ENCODE measurements at places on chromosomes 4 and X.

DNA sequence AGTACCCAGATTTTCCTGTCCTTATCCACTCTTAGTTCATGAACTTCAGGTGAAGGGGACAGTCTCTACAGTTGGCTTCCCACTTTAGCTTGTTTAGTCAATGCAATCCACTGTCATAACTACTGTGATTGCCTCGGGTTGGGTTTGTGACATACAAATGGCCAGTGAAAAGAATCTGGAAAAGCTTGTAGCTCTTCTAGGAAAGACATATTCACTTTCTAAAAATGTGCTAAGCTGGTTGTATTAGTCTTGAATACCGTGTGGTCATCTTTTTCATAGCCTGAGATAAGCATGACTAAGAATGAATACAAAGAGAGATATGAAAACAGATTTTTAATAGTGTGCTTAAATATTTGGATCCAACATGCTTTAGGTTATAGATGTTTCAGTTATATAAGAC, 1443.5 kb upstream of the IGFBP7 start:
- no peak for DNase-seq

- no peak for DNase-seq
These were observed 9.1 kb downstream of the WFS1 start for GRCh38 chr4:6278801-6279197.

DNA sequence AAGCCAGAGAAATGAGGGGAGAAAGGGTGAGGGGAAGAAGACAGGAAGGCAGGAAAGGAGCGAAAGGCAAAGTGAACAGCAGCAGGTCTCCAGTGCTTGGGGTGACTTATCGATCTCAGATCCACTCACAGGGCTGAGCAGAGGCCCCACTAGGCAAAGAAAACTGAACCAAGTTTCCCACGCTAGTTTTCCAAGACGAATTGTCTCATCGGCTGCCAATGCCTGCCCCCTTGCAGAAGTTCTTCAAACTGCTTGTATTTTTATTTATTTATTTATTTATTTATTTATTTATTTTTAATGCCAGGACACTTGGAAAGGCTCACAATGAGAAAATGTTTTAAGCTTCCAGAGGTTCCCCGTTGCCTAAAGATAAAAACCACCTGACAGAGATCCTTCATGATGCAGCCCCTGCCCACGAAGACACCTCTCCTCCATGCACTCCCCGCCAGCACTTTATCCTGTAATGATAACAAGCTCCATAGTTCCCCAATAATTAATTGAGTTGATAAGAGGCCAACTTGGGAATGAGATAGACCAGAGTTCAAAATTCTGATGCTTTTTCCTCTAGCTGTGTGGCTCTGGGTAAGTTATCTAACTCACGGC, 43.2 kb downstream of the QDPR start:
- peak; percentile 51 for DNase-seq

- DNase-seq = no peak
These were observed 144.6 kb upstream of the GPC4 start for GRCh38 chrX:133559909-133560308.

- peak; percentile 18 for DNase-seq
These were observed 161.7 kb upstream of the CXCL13 start for GRCh38 chr4:77443941-77444340.

DNA sequence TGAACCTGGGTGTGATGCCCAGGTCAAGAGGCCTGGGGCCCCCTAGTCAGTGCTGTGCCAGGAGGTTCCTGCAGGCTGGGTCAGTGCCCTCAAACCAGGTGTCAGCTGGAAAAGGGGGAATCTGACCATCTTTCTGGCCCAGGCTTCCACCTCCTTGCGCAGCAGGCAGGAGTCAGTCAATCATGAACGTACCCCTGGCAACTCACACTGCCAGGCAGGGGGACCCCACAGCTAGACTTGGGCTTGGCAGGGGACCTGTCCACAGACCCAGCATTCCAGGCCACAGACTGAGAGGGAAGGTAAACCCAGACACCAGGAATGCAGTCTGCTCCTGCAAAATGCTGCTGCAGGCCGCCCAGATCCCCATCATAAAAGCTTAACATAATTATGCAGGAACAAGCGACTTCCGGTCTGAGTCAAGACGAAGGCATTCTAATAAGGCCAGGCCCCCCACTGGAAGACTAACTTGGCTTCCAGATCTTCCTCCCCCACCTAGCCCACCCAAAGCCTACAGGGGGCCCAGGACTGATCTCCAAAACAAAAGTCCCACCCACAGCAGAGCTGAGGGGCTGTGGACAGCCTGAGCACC, 156.3 kb downstream of the BCOR start:
- peak; percentile 61 for DNase-seq

GRCh38 chrX:46184749-46185148, 360.5 kb downstream of the ZNF674 start:
- DNase-seq = no peak

- no peak for DNase-seq
These were observed 421.0 kb upstream of the MAGEB18 start for GRCh38 chrX:25717122-25717521.

DNA sequence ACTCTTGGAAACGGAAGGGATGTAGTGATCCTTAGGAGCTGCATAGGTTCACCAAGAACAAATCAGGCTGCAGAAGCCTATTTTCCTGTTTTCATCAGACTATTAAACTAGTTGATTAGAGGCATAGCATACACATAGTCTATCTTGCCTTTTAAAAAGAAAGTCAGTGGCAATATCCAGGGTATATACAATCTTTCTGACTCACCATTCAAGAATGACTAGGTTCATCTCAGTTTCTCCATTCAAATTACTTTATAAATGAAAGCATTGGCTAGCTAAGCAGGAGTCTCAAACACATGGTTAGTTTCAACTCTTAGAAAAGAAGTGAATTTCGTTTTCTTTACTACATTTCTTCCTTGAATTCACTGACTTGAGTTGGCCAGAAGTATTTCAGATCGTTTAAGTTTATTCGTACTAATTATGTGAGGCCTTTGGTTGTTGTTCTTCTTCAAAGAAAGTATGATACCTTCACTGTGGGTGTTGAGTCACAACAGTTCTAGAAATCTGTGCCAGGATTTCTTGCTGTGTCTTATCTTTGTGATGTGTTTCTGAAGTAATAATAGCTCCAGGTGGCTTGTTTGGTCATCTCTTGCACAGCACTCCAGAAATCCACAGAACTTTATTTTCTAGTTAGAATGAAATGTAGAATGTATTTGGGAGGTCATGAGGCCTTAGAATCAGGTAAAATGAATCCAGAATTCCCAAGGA, 88.2 kb downstream of the AWAT2 start:
- DNase-seq = no peak

DNA sequence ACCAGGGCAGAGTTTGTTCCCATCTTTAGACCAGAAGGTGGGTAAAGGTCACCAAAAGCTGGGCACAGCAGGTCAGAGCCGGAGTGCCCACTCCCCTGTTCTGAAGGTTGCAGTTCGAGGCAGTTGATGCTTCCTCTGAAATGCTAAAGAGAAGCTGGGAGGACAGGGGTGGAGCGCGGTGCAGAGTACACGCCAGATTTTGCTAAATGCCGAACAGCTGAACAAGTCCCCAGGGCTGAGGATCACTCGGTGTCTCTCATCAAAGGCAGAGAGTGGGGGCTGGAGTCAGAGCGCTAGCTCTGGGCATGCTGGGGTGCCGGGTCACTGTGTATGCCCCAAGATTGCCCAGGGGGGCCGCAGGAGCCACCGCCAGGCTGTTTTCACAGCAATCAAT, 197.0 kb downstream of the BCOR start:
- DNase-seq = no peak

DNA sequence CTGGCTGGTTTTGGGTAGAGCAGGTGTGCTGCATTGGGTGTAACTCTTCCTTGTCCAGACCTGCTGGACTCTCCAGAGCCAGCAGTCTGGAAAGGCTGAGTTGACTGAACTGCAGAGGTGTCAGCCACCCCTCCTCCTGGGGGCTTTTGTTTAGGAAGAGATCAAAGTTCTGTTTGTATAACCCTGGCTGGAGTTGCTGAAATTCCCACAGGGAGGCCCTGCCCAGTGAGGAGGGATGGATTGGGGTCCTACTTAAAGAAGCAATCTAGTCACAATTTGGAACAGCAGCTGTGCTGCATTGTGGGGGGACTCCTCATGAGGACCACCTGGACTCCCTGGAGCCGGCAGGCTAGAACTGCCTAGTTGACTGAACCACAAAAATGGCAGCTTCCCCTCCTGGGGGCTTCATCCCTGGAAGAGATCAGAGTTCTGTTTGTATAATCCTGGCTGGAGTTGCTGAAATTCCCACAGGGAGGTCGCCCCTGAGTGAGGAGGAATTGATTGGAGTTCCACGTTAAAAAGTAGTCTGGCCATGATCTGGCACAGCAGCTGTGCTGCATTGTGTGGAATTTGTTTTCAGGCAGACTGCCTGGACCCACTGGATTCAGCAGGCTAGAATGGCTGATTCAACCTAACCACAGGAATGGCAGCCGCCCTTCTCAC, 264.9 kb upstream of the ZC4H2 start:
- no peak for DNase-seq

- no peak for DNase-seq
These were observed 15.6 kb downstream of the PDZD4 start for GRCh38 chrX:153814591-153815315.

- no peak for DNase-seq
These were observed 70.6 kb downstream of the MTMR1 start for GRCh38 chrX:150763810-150764209.

DNA sequence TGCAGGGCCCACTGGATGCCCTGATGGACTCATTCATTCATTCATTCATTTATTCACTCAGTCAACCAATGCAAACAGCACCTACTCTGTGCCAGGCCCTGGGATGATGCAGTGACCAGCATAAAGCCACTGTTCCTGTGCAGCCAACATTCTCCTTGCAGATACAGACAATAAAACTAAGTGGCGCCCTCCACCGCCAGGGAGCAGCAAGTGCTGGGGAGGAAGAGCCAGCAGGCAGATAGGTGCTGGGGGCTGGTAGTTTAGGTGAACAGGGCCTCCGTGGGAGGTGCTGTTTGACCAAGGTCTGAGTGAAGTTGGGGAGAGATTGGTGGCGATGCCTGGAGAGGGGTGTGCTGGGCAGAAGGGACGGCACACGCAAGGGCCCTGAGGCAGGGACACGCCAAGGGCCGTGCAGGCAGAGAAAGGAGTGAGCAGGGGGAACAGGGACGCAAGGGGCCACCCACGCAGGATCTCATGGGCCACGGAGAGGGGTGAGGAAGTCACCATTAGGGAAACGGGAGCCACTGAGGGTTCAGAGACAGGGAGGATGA, 65.5 kb downstream of the WFS1 start:
- no peak for DNase-seq

DNA sequence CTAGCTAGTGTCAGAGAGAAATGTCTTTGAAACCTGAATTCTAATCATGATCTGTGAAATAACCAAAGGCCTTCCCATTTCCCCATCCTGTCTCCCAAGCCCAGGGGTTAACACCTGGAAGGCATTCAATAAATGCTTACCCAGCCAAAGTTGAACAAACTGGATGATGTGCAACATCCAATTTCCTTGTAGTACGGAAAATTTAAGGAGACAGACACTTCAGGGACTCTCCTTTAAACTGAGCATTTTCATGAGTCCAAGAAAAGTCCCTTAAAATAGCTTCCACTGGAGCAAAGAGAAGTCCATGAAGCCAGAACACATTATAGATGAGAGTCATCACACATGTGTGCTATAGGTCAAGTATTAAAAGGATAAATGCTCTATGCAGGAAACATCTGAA, 271.2 kb downstream of the RAB28 start:
- DNase-seq = no peak

DNA sequence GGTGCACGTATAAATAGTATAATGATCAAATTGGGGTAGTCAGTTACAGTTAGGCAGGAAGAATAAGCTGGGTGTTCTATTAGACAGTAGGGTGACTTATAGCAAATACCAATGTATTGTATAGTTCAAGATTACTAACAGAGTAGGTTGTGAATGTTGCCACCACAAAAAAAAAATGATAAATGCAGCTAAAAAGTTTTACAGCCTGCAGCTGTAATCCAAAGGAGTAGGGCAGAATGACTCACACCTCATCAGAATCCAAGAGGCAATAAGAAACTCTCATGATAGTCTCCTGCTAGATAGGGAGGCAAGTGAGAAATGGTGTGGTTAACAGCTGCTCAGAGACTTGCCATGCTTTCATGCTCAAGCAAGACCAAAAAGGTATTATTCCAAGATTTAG, 19.6 kb upstream of the TCEAL4 start:
- peak; percentile 77 for DNase-seq

GRCh38 chr4:150080337-150080736, 2.1 kb downstream of the DCLK2 start:
- DNase-seq = peak; percentile 77

DNA sequence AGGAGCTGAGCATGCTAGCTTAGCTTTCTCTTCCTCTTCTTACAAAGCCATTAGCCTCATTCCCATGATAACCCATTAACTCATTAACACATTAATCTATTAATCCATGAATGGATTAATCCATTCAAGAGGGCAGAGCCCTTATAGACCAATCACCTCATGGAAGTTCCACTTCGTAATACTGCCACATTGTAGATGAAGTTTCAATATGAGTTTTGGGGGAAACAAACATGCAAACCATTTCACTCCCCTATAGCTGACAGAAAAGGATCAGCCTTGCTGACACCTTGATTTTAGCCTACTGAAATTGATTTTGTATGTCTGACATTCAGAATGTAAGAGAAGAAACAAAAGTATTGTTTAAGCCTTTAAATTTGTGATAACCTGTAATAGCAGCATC, 251.8 kb upstream of the GALNTL6 start:
- no peak for DNase-seq

DNA sequence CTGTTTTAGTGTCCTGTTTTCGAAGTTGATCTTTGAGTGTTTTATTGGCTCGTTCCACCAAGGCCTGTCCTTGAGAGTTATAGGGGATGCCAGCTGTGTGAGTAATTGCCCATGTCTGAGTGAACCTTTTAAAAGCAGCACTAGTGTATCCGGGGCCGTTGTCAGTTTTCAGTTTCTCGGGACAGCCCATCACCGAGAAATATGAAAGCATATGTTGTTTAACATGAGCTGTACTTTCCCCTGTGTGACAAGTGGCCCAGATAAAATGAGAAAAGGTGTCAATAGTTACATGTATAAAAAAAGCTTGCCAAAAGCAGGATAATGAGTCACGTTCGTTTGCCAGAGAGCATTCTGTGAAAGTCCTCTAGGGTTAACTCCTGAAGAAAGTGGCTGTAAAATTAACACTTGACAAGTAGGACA, 48.6 kb upstream of the RASSF6 start:
- peak; percentile 85 for DNase-seq

GRCh38 chr4:66016240-66016639, 346.0 kb upstream of the EPHA5 start:
- DNase-seq = no peak

DNA sequence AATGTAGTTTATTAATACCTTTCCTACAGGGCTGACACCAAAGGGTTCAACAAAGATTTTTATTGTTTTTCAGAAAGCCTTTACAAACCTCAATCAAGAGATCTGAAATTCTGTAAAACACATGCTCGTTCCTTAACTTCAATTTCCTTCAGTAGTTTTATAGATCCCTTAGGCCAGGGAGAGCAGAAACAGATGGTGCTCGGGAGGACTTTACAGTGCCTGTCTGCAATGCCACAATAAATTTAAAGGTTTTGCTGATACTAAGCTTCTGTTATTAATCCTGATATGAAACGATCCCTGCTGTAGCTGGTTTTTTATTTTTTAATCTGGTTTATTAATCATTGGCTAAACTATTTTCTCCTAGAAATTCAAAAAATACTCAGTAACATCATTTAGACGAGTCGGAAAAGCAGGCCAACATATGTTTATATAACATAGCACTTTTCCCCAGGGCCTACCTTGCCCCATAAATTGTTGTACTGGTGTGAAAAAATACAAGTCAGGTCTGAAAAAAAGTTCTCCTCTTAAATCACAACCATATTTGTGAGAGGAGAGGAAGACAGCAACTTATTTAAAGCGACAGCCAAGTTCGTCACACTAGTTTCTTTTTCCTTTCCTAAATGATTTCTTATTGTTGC, 39.8 kb downstream of the SHISA3 start:
- DNase-seq = no peak

Data from EH (cell line).